ENCODE measurements at places on chromosomes 1 and 21.

GRCh38 chr1:151763990-151764389 is 694 bp upstream of the MRPL9 start:
- peak; percentile 9 for DNase-seq

DNA sequence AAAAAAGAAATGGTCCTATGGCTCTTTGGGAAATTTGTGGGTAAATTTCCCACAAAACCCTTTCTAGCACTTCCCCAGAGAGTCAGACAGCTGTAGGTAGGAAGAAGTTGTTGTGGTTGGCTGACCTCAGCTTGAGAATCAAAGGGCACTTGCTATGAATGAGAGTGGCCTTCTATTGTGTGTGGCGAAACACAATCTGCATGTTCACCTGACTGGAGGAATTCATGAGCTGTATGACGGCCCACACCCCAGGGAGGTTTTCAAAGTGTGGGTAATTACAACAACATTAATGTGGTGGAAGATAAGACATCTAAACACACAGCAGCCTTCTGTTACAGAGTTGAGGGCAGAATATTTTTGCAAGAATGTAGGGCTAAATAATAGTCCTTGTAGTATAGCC is 38.8 kb downstream of the NGF start:
- no peak for DNase-seq

GRCh38 chr1:89274411-89274857 is 1.8 kb upstream of the GBP5 start:
- no peak for DNase-seq

DNA sequence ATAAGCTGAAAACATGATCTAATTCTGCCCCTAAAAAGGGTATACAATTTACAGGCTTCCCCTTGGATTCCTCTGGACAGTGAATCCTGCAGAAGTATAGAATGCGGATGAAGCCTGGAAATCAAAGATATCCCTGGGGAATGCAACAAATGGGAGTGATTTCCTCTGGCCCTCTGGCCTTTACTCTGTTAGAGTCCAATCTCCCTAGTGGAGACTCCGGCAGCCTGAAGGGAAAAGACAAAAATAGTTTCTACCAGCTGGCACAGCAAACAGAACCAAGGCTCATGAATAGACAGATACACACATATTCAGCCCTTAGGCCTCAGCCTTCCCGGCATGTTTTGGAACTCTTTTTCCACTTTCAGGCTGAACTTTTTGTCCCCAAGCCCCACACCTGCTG is 3.9 kb upstream of the LRRC52 start:
- DNase-seq, result no peak

- peak; percentile 26 for DNase-seq
Measured at GRCh38 chr1:177340601-177341067, 169.9 kb downstream of the BRINP2 start.

DNA sequence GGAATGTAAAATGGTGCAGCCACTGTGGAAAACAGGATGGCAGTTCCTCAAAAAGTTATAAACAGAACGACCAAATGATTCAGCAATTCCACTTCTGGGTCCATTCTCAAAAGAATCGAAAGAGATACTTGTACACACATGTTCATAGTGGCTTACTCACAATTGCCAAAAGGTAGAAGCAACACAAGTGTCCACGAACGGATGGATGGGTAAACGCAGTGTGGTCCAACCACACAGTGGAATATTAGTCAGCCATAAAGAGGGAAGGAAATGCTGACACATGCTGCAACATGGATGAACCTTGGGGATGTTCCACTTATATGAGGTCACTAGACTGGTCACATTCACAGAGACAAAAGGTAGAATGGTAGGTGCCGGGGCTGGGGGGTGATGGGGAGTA is 5.3 kb downstream of the KRTAP10-1 start:
- no peak for DNase-seq

- DNase-seq, result no peak
Measured at GRCh38 chr1:46445773-46446256, 43.8 kb upstream of the DMBX1 start.

DNA sequence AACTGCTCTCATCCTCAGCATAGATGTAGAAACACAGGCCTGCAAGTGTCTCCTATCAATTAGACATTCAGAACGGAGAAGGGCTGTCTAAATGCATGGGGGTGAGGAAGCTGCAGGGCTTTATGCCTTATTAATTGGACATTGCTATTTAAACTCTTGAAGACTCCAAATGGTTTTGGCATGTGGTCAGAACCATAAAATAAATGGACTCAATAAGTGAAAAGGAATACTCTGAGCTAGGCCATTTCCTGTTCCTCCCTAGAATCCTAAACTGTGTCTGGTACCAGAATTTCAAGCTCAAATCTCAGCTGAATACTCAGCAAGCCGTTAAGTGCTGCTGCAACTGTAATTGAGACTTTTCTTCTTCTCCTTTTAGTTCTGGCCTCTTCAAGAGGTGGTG is 80.4 kb upstream of the C1orf87 start:
- DNase-seq, result no peak

- DNase-seq, result no peak
Measured at GRCh38 chr1:54708385-54708784, 7.3 kb upstream of the TTC4 start.

GRCh38 chr21:43294194-43294902 is 125.5 kb downstream of the CRYAA start:
- DNase-seq, result no peak

DNA sequence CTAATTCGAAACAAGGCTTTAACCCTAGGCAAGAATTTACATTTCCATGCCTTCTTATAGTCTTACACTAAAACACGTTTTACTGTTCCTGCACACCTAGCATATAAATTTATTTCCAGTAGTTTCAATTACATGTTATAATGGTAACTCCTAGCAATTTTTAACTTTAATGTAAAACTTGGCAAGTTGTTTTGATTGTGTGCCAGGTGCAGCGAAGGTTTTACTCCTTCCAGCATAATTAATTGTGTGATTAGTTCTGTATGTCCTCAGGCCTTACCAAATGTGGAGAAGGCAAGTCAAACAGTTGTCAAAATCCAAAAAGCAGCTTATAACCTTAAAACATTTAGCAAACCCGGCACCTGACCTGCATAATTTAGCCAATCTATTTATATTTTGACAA is 114.8 kb downstream of the KCNK1 start:
- DNase-seq, result no peak

GRCh38 chr1:151756291-151756690 is 7.0 kb downstream of the MRPL9 start:
- no peak for DNase-seq

DNA sequence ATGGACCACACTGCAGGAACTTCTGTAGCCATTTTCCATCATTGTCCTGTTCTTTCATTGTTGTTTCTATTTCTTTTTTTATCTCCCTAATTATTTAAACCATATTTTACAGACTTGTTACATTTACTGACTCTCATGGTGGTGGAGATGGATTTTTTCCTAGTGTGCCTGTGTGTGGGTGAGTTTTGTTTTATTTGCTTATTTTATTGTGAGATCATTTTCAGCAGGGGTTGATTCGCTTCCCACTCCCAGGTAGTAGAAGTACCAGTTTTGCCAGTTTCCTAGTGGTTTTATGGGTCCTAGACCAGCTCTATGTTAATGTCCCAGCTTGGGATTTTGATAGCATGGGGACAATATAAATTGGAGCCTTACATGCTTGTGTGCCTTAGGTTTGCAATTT is 80.0 kb upstream of the BACH1 start:
- no peak for DNase-seq

DNA sequence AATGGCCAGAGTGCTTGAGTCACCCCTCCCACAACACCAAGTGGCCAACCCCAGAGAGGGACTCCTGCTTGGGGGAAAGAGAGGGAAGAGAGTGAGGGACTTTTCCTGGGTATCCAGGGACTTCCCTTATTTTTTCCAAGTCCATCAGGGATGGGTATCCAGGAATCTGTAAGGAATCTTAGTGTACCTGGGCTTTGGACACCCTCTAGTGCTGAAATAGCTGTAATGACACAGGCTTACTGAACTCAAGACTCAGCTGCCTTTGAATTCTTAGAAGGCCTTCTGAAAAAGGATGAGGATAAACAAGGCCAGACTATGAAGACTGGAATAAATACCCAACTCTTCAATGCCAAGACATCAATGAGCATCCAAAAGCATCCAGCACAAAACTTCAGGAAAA is 12.0 kb downstream of the TSHB start:
- no peak for DNase-seq

- DNase-seq, result no peak
Measured at GRCh38 chr1:201294876-201295275, 11.6 kb downstream of the PKP1 start.

GRCh38 chr1:44808938-44809917 is 905 bp downstream of the BTBD19 start:
- peak; percentile 59 for DNase-seq

DNA sequence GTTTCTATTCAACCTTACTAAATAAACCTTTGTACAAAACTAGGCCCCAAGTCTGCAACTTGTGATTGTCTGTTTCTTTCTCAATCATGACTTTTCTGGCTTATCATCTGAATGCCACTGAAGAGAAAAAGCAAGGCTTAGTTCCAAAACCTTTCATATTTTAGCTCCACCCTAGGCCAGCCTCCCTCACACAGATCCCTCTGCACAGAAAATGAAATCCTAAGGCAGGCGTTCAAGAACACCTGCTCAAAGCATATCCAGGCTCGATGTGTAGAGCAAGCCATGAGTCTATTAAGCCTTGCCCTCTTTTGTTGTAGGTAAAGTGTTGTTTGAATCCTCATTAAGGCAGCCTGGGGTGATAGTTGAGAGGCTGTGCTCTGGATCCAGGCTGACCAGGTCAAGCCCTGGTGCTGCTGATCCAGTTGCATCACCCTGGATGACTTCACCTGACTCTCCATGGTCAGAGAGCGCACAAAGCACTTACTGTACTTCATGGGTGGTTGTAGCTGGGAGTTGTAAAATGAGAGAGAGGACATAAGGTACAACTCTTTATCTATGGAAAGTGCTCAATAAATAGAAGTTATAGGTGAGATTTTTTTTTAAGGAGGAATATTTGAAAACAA is 39.0 kb downstream of the FYB2 start:
- DNase-seq, result no peak

DNA sequence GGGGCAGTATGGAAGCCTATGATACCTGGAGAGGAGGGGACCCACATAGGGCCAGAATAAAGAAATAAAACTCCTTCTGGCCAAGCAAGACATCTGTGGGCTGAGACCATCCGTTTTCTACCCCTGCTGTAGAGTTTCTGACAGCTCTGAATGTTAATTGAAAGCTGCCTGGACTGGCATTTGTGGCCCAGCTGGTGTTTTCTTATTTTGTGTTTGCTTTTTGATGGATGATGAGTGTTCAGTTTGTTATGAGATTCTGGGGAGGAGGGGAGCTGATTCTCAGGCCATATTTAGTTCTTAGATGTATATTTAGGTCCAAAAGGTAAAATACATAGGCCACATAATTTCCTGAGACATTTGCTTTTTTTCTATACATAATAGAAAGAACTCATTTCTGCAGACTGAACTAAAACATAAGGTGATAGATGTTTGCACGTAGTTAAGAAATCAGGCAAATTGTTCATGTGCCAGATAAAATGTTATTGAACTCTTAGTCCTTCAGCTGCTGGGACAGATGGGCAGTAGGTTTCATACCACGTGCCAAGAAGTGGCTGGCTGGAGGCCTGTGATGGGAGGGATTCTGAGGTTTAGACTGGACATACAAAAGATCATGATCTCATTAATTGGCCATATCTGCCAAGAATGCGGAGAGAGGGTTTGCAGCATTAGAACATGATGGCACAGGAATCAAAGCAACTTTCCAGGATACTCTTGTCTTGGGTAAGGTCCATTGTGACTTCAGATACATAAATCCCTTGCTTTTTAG is 54.1 kb downstream of the DSCAM start:
- DNase-seq, result peak; percentile 23

DNA sequence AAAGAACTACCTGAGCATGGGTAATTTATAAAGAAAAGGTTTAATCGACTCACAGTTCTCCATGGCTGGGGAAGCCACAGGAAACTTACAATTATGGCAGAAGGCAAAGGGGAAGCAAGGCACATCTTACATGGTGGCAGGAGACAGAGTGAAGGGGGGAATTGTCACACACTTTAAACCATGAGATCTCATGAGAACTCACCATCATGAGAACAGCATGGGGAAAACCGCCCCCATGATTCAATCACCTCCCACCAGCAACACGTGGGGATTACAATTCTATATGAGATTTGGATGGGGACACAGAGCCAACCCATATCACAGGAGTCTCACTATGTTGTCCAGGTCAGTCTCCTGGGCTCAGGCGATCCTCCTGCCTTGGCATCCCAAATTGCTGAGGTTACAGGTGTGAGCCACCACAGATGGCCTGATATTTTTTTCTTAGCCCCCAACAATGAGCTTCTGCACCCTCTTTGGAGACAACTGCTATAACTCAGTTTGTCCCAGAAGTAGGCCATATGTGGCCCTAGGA is 22.5 kb upstream of the MORC3 start:
- DNase-seq, result no peak

- no peak for DNase-seq
Measured at GRCh38 chr1:97636941-97637340, 283.9 kb downstream of the DPYD start.

GRCh38 chr1:209643285-209644020 is 8.8 kb downstream of the LAMB3 start:
- peak; percentile 54 for DNase-seq

GRCh38 chr1:192045131-192045530 is 113.1 kb upstream of the RGS18 start:
- DNase-seq, result no peak

GRCh38 chr1:65606426-65606825 is 186.0 kb downstream of the LEPR start:
- no peak for DNase-seq

Data from hindlimb muscle (tissue), 1 donor.